ENCODE measurements at places on chromosomes 11 and 22.

GRCh38 chr11:115942011-115942410 lies 437.8 kb upstream of the CADM1 start:
- DNase-seq: no peak

DNA sequence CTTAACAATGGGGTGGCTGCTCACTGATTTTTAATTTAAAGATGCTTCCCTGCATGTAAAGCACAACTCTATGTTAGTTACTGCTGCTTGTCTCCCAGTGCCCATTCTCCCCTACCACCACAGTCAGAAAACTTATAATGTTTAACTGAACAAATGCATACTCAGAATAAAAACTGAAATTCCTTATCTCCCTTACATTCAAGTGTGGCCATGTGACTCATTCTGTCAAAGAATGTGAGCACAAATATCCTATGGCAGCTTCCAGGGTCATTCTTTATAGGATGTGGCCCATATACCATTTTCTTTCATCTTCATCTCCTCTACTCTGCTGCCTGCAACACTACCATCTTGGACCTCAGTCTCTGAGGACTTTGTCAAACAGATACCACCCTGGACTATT lies 374.8 kb downstream of the DYNC2H1 start:
- no peak for DNase-seq

DNA sequence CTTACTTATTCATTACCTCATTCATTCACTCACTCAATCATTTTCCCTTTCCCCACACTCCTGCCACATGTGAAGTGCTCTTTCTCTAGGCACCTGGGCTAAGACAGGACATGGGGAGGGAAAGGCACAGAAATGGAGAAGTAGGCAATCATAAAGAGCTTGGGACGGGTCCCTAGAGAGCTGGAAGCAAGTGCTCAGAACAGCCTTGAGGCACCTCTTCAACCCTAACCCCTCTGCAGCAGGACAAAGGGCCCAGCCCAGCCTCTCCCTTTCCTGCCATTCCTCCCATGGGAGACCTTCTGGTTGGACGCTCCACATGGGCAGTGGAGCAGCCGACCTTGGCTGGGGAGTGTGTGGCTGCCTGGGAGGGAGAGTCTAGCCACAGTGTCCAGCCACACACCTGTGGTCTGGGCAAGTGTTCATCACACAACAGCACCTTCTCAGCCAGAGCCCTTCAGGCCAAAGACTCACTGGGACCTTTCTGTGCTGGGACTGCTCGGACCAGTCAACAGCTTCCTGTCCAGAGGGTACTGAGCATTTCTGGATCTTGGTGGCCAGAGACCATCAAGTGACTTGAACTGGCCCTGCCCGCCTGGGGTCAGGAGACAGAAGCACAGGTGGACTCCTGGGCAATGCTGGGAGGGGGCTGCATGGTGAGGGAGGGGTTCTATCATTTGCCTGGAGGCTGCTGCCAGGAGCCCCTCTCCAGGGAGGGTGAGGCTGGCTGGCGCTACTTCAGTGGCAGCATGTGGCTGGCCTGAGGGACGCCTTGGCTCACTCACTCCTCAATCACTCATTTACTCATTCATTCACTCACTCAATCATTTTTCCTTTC lies 1.0 kb upstream of the MUC5AC start:
- no peak for DNase-seq

DNA sequence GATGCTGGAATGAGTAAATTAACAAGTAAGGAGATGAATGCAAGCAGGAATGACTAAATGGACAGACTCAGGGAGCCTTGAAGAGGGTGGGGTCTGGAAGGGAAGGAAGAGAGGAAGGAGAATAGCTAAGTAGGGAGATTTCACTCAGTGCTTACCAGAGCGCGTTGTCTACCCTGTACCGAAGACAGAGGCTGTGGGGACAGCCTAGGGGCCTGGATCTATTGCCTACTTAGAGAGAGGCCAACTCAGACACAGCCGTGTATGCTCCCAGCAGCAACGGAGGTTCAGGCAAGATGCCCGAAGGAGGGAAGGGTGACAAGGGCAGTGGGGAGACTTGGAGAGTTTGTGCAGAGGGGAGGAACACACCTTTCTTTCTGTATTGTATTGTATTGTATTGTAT lies at the start of gene FOLR2:
TSS of gene FOLR2 (plus strand) at position 157 of the 400 bp plus-strand sequence. CDS start 1,791 bp downstream, outside the sequence.
- DNase-seq: no peak

GRCh38 chr11:62573006-62573591 lies 592 bp downstream of the EEF1G start:
- no peak for DNase-seq

- DNase-seq: no peak
Observed at GRCh38 chr22:22698263-22698750, 53.9 kb downstream of the GGTLC2 start.

GRCh38 chr11:110903378-110903777 lies 191.1 kb upstream of the ARHGAP20 start:
- DNase-seq: no peak

DNA sequence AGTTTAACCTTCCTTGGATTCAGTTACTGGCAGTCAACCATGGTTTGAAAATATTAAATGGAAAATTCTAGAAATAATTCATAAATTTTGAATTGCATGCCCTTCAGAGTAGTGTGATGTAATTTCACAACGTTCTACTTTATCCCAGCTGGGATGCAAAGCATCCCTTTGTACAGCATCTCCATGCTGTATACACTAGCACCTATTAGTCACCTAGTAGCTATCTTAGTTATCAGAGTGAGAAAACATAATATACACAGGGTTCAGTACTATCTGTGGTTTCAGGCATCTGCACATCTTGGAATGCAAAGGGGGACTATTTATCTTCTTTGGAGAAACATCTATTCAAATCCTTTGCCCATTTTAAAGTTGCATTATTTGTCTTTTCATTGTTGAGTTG lies 30.8 kb downstream of the CBL start:
- no peak for DNase-seq

DNA sequence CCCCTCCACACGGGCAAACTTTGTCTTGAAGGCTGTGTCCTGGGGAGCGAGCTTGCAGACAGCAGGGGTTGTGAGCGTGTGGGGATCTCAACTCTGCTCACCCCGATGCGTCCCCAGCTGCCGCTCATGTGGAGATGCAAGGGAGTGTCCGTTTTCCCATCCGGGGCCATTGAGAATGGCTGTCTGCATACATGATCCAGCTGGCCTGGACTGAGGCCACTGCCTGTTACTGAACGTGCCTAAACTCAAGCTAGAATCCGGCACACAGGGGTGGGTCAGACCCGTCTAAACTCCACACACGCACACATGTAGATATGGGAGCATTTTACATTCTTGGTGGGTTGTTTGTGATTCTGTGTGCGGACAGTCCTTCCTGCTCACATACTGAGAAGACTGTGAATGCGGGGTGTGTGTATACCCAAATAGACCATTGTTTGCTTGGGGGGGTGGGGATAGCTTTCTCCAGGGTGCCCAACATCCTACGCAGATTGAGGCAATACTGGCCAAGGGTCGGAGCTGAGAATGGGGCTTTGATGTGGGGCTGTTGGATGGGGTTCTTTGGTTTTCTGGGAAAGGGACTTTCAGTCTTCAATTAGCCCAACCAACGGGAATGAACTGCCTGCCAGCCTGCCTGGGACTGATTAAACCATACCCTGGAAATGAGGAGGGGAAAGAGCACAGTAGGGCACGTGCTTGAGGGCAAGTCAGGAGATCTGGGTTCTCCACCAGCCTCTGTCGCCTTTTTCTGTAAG lies 60.4 kb downstream of the ST3GAL4 start:
- DNase-seq: no peak

GRCh38 chr11:128599729-128600128 lies 12.4 kb upstream of the ETS1 start:
- DNase-seq: no peak

DNA sequence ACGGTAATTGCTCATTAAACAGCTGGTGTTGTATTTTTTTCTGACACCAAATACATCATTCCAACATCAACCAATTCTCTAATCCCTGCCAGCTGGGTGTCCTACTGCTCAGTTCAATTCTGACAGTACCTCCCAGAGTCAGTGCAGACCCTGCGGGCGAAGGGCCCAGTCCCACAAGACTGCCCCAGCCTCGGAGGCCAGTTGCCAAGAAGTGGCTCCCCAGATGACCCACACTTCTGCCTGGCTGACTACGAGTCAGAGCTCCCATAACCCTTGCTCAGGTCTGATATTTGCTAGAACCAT lies 147.2 kb downstream of the CTTN start:
- DNase-seq: no peak

DNA sequence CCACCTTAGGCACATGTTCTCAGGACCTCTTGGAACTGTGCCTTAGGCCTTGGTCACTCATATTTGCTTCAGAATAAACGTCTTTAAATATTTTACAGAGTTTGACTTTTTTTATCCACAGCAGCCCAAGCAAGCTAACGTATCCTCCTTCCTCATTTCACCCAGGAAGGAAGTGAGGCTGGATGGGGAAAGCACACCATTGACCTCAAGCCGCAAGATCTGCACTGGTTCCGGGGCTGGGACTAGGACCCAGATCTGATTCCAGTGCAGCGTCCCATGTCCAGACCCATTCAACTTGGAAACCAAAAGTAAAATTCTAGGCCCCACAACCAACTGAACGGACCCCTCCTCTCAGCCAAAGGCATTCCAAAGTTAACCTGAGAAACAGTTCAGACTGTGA lies 2.4 kb upstream of the LGALS12 start:
- DNase-seq: no peak

GRCh38 chr11:119624102-119624615 lies 104.8 kb downstream of the NECTIN1 start:
- no peak for DNase-seq

DNA sequence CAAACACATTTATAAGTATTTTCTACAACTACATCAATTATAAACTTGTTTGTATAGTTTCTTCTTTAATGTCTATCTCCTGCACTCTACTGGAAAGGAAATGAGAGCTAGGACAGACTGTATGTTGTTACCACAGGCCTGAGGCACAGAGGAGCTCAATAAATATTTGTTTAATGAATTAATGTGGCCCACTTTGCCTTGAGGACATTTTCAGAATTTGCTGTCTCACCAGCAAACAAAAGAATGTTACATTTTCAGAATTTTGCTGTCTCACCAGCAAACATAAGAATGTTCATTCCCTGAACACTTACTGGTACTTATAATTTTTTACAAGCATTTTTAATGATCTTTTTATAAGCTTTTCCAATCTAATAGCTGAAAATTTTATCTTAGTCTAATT lies 41.9 kb upstream of the WNT7B start:
- no peak for DNase-seq

GRCh38 chr11:61336171-61336935 lies 3.3 kb downstream of the TKFC start:
- peak; percentile 35 for DNase-seq

GRCh38 chr22:39244496-39245129 lies at the start of gene PDGFB:
PDGFB (minus strand) TSS chr22:39244982; CDS start chr22:39243963, 1,019 bp downstream.
- no peak for DNase-seq

GRCh38 chr11:72227316-72228228 lies 3.0 kb downstream of the INPPL1 start:
- DNase-seq: peak; percentile 87

GRCh38 chr11:83456566-83456965 lies 170.4 kb upstream of the CCDC90B start:
- DNase-seq: no peak

GRCh38 chr11:1100417-1101245 lies 26.0 kb downstream of the MUC2 start:
- DNase-seq: no peak

- DNase-seq: no peak
Observed at GRCh38 chr11:128415539-128415938, 171.8 kb downstream of the ETS1 start.

GRCh38 chr22:32617903-32618302 lies 143.3 kb downstream of the FBXO7 start:
- no peak for DNase-seq

- no peak for DNase-seq
Observed at GRCh38 chr22:17043521-17043920, 35.5 kb upstream of the GAB4 start.

GRCh38 chr11:111046291-111046690 lies 199.2 kb upstream of the POU2AF2 start:
- no peak for DNase-seq

GRCh38 chr11:100639140-100639539 lies 47.9 kb upstream of the ARHGAP42 start:
- no peak for DNase-seq

DNA sequence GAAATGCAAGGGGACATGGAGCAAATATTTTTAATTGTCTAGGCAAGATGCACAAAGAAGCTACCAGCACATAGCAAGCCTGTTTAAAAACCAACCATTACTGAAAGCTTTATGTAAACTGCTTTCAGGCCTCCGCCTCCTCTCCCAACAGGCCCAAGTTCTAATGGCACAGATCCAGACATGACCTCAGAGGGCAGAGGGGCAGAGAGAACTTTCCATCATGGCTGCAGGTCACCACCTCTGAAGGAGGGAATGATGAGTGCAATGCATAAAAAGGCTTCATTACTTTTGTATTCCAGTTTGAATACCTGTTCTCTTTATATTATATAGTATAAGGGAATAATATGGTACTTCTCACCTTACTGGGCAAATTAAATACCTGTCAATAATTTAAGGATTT lies 15.2 kb downstream of the DDX17 start:
- no peak for DNase-seq

GRCh38 chr11:121884626-121885025 lies 231.4 kb downstream of the BLID start:
- no peak for DNase-seq

- DNase-seq: no peak
Observed at GRCh38 chr22:33850193-33850592, 70.1 kb downstream of the LARGE1 start.

GRCh38 chr11:60785806-60786361 lies 751 bp downstream of the MS4A10 start:
- DNase-seq: no peak

GRCh38 chr11:69115586-69116560 lies 39.9 kb upstream of the SMIM38 start:
- no peak for DNase-seq

- DNase-seq: no peak
Observed at GRCh38 chr11:27020751-27021150, 19.9 kb upstream of the BBOX1 start.

DNA sequence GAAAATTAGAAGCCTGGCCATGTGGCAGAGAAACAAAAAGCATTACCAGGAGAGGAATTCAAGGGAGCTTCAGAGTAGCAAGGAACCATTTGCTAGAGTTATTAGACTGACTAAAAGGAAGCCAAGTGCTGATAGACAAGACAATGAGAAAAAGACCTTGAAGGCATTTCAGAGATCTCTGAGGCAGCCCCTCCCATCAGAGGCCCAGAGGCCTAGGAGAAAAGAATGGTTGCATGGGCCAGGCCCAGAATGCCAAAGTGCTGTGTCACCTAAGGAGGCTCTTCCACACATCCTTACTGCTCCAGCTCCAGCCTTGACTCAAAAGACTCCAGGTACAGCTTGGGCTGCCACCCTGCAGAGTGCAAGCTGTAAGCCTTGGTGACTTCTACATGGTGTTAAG lies 61.8 kb upstream of the POU2AF2 start:
- no peak for DNase-seq
